ENCODE measurements at places on chromosomes 13 and 19.

- no peak for DNase-seq
Observed at GRCh38 chr13:23516702-23517101, 53.5 kb upstream of the TNFRSF19 start.

GRCh38 chr19:10648360-10648759 is 5.8 kb upstream of the ILF3 start:
- DNase-seq: no peak

GRCh38 chr19:54893406-54893805 is 12.5 kb upstream of the NCR1 start:
- DNase-seq: no peak

GRCh38 chr13:102945324-102945815 is 99.5 kb downstream of the ERCC5 start:
- DNase-seq: no peak

DNA sequence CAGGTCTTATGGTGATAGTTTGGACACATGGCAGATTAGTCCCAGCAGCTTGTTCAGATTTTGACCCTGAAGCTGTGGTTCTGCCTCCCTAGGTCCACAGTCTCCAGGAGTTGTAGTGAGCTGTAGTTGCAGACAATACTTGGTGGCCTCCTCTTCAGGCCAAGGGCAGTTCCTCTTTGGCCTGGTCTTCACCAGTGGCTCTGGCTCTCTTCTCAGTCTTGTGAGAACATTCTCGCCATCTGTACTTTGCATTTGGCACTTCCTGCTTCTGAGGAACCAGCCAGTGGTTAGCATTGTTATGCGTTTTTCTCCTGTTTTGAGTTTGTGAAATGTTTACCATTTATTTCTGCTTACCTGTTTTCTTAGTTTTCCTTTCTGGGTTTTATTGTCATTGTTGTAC is 40.7 kb downstream of the PCCA start:
- DNase-seq: no peak

DNA sequence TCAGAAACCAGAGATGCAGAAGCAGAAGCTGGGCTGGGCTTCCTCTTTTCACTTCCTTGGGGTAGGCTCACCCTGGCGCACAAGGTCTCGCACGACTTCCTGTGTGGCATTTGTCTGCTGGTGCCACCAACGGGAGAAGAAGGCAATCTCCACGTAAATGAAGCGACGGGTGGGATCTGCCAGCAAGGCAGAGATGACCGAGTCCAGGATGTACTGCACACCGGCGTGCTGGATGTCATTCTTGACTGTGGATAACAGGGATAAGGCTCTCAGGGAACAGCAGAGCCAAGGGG is 1.3 kb downstream of the MAN2B1 start:
- DNase-seq: no peak

DNA sequence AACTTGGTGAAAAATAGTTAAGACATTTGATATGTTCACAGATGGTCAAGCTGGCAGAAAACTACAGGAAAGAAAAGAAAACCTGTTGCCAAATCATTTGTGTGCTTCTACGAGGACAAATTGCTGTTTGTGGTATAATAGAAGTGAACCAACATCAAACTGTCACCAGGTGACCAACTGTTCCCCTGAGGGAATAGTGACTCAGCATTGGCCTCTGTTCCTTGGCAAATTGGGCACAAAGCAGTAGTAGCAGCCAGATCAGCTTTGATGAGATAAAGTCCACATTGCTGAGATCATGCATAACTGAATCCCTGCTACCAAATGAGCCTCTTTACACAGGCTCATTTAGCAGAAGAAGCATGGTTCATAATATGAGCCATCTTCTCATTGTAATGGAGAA is 103.5 kb downstream of the POSTN start:
- DNase-seq: no peak

- no peak for DNase-seq
Observed at GRCh38 chr13:105627270-105627669, 908.2 kb downstream of the EFNB2 start.

GRCh38 chr13:78401873-78402707 is 201.3 kb downstream of the POU4F1 start:
- no peak for DNase-seq

GRCh38 chr13:36310417-36311108 is 12.9 kb upstream of the CCDC169 start:
- DNase-seq: no peak

GRCh38 chr19:23716792-23717191 is 29.8 kb upstream of the ZNF675 start:
- no peak for DNase-seq
